ENCODE measurements at places on chromosomes 5 and 9.

DNA sequence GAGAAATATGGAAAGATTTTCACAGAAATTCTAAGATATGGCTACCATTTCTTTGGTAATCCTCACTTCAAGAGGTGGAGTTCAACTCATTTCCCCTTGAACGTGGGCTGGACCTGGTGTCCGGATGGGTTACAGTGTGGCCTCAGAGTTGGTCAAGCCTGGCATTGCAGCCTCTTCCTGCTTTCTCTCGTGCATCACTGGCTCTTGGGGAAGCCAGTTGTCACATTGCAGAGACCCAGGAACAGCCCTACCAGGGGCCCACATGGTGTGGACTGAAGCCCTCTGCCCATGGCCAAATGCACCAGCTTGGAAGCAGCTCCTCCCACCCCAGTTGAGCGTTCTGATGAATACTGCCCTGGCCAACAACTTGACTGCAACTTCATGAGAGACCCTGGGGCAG lies 47.7 kb upstream of the FCN1 start:
- DNase-seq: no peak

DNA sequence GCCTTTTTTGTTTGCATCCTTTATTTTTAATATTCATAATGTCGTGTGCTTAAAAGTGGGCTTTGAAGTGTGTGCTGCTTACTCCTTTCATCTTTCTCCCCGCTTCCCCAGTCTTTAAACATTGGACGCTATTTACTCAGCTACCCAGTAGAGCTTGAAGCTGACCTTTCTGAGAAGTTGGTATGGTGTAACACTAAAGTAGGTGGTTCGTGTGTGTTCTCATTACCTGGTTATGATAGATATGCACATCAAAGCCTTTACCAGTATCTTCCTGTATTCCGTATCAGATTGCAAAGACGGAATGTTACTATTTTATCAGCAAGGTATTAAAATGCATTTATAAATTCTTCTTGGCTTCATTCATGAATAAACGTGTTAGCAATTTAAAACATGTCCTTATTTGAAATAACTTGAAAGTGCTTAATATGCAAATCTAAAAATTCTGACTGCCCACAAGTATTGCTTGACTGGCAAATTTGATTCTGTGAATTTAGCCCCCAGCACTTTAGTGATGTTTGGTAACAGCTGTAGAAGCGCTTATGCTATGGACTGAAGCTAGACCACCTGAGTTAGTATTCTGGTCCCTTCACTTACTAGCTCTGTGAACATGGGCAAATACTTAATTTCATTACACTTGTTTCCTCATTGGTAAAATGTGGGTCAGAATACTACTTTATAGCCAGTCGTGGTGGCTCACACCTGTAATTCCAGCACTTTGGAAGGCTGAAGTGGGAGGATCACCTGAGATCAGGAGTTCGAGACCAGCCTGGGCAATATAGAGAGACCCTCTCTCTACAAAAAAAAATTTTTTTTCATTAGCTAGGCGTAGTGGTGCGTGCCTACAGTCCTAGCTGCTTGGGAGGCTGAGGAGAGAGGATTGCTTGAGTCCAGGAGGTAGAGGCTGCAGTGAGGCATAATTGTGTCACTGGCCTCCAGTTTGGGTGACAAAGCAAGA lies 1.7 kb downstream of the RRAGA start:
- DNase-seq: no peak

DNA sequence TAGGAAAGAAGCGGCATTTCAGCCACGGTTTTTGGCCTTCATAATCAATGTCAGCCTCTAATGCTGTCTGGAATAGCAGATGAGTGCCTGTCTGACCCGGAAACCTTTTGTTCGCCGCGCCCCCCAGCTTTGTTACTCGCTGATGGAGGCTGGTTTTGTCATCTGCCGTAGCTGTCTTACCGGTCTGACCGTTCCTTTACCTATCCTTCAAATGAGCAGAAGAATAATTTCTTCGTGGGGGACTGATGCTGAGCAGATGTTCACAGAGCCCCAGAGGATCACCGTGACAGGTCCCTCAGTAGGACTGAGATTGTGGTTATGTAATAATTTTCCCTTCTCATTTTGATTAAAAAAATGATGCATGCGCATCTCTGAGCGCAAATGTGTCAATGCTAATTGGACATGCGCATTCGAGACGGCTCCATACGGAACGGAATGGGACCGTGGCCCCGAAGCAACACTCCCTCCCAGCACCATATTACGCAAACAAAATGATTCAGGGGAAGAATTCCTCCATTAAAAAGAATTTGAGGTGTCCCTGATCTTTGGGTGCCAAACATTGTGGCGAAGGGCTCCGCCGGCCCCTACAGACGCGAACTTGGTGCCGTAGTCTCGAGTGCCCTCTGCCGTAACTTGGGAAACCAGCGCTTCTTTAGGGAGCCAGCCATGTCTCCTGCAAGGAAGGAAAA lies 27.6 kb downstream of the TLX3 start:
- DNase-seq: no peak

- no peak for DNase-seq
Measured at GRCh38 chr5:153952893-153953292, 85.8 kb downstream of the FAM114A2 start.

DNA sequence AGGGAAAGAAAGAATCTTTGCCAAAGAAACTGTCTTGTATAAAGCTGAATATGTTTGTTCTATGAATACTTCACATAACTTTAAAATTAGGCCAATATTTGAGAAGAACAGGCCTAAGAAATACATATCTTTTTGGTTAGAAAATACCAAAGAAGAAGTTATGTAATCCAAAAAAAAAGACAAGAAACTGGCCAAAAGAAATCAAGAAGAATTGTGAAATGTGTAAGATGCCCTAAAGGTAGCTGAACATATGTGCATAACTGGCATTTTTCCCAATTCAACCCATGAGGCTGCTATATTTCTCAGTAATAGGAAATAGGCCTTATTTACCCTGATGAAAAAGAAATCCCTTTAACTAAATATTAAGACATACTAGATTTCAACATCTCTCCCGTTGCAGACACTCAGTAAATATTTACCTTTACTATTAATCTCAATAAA lies 290.0 kb downstream of the CETN3 start:
- no peak for DNase-seq

DNA sequence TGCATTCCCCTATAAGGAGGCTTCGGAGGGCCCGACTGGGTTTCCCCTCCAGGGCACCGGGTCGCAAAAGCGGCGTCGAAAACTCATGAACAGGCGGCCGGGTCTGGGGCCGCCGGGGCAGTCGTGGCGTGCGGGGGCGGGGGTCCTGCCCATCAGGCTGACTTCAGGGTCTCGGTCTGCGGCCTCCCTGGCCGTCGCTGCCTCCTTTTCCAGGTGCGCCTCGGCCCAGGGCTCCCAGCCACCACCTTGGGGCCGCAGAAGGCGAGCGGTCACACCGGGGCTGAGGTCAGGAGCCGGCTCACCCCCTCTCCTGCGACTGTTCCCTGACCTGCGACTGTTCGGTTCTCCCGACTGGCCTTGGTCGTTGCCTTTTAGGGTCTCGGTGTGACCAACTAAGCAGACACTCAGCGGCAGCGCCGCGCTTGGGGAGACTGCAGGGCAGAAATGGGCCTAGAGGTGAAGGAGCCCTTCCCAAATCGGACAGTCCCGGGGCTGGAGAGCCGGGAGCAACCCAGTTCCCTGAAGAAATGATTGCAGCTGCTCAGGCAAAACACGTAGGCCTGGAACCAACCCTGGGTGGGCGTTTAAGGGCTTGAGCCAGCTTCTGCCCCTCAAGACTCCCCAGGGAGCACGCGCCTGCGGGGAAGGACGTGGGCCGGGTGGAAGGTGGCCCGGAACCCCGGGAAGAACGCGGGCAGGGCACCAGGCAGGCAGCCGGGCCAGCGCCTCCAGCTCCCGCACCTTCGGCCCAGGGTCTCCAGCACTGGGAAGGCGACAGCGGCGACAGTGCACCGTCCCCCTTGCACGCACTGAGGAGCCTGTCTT lies 11.2 kb downstream of the IRX2 start:
- no peak for DNase-seq

DNA sequence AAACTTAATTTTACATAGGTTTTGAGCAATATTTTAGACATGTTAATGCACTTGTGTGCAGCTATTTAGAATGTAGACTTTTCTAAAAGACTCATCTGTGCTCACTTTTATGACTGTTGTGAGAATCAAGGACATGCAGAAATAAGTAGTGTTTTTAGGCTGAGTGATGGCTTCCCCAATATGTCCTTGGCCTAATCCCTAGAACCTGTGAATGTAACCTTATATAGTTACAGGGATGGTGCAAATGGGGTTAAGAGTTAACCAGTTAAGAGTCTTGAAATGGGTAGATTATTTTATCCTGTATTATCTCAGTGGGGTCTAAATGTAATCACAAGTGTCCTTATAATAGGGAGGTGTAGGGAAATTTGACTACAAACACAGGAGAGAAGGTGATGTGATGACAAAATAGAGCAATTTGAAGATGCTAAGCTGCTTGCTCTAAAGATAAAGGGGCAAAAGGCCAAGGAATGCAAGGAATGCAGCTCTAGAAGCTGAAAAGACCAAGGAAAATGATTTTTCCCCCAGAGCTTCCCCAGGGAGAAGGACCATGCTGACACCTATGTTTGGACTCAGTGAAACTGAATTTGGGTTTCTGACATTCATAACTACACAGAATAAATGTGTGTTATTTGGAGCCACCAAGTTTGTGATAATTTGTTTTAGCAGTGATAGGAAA lies 298.0 kb upstream of the PAPPA start:
- DNase-seq: peak; percentile 41

GRCh38 chr9:18826248-18826647 lies 206.8 kb downstream of the SAXO1 start:
- DNase-seq: no peak

DNA sequence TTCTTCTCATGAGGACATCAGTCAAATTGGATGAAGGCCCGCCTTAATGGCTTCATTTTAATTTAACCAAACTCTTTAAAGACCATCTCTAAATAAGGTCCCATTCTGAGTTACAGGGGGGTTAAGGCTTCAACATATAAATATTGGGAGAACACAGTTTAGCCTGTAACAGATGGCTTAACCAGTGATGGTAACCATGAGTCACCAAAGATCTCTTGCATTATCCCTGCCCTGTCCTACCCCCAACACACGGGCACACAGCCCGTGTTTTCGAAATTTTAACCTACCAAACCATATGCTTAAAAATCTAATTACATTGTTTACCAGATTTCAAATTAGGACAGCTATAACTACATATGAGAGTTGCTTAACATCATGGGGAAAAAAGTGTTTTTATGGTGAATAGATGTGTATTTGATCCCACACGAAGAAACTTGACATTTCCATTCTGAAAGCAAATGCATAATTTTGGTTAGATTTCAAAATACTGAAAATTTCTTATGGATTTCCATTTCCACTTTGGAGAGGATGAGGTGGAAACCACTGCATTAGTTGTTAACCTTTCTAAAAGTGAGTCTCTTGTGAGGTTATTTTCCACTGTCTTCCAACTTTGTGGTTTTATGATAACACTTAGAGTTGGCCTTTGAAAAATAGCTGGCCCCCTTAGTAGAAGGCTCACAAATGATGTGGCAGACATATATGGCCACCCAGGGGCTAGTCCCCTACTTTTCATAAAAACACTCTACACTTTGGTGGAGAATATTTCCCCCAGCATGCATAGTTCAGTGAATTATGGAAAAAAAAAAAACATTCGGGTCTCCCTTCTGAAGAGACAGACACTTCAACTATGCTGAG lies 849.3 kb downstream of the TLE1 start:
- DNase-seq: no peak

- no peak for DNase-seq
Measured at GRCh38 chr5:1781726-1782384, 17.8 kb downstream of the MRPL36 start.

DNA sequence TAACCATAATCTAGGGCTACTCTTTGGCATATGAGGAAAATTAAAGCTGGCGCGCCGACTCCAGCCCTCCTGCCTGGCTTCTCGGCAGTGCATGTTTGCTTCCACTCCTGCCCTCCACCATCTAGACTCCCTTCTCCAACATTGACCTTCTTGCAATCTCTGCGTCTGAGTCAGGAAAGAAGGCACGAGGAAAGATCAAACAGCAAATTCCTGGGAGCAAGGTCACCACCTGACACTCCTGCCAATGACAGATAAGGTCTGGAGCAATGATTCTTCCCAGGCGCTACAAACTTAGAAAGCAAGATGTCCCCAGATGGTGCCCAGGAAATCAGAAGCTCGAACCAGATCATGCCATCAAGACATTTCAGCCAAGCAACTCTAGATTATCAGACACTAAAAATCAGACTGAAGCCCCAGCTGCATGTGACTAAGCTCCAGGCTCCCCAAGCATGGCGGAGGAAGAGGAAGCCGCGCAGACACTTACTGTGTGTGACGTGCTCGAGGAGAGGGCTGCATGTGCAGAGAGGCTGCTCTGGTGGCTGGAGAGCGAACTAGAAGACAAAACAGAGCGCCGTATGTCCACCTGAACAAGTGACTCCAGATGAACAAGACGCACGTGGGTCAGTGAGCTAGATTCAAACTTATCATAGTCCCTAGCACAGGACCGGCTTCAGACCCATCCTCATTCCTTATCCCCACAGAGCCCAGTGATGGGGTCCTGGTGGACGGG lies 115.3 kb downstream of the UBE2R2 start:
- DNase-seq: no peak

GRCh38 chr5:122165559-122166078 lies 36.3 kb downstream of the ZNF474 start:
- DNase-seq: no peak

GRCh38 chr9:21408817-21409216 lies at the start of gene IFNA8:
Gene IFNA8 (plus strand): TSS chr9:21409117. CDS start chr9:21409177, 60 bp downstream.
- no peak for DNase-seq

- DNase-seq: no peak
Measured at GRCh38 chr9:33264003-33264472, 470 bp downstream of the BAG1 start.

GRCh38 chr9:90637626-90638025 lies 5.0 kb downstream of the DIRAS2 start:
- no peak for DNase-seq

GRCh38 chr9:111945216-111945615 lies 48.6 kb downstream of the UGCG start:
- DNase-seq: no peak

DNA sequence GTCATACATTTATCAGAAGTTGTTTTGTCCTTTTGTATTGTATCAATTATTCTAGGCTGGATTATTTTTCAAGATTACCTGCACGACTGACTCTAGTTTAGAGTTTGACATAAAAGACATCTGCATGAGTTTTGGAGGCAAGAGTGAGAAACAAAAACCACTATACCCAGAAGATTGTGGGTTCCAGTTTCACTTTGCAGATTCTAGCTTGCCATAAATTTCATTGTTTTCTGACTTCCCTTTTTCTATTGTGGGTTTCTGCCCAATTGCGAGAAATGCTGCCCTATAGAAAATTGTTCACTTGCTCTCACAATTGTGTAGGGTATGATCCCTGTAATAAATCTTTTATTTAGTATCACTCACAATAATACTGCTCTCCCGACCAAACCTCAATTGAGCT lies 1043.4 kb upstream of the CDH10 start:
- no peak for DNase-seq

DNA sequence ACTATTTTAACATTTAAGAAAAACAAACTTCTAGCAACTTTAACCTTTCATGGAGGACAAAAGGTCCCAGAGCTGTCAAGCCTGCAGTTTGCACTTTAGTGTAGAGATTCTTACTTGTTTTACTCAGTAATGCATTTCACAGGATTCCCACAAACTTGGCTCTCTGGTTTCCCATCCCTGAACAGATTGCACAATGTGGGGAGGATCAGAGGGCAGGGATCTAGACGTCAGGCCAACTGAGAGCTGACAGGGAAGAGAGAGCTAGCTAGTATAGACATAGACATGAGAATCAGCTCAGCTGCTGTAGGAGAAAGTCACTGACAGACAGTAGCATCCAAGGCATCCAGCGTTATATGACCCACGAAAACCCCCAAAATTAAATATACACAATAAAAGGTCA lies 20.9 kb upstream of the BNIP1 start:
- DNase-seq: no peak

Measured in neuronal stem cell (in vitro differentiated cells).